T-helper 17 cell (primary cell): ENCODE measurements at places on chromosomes 16 and 17.

GRCh38 chr17:2937331-2938003 lies 125.9 kb downstream of the OR1D5 start:
- H3K4me3 ChIP-seq = no peak overlapping the region
- no peaks in the 10 kb centered on the region for H3K27me3 ChIP-seq
- peaks cover 5% of the 10 kb centered on the region for H3K36me3 ChIP-seq
- peaks cover 18% of the 10 kb centered on the region for H3K4me1 ChIP-seq

DNA sequence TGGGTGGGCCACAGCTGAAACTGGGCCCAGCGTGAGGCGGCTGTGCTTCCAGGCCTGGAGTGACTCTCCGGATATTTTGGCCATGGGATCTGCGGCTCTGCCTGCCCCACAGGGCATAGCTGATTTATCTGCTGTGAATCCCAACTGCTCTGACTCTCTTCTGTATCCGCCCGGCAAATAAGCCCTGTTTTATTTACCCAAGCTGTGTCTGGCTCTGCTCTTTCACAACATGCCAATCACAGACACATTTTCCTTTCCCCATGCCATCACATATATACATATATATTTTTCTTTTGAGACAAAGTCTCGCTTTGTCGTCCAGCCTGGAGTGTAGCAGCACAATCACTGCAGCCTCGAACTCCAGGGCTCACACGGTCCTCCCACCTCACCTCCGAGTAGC lies 33.3 kb downstream of the GTF3C1 start:
- peak overlapping the region; percentile 39 for H3K27ac ChIP-seq
- no peaks in the 10 kb centered on the region for H3K27me3 ChIP-seq
- H3K36me3 ChIP-seq = peaks cover 12% of the 10 kb centered on the region
- no peak for DNase-seq
- peaks cover 12% of the 10 kb centered on the region for H3K4me1 ChIP-seq

- no peak overlapping the region for H3K27ac ChIP-seq
- no peaks in the 10 kb centered on the region for H3K27me3 ChIP-seq
- H3K4me3 ChIP-seq = no peak overlapping the region
- no peaks in the 10 kb centered on the region for H3K36me3 ChIP-seq
- peaks cover 9% of the 10 kb centered on the region for H3K4me1 ChIP-seq
Measured at GRCh38 chr17:37391146-37391545, 15.4 kb downstream of the C17orf78 start.

GRCh38 chr17:15169676-15170075 lies 95.5 kb downstream of the PMP22 start:
- peaks cover 16% of the 10 kb centered on the region for H3K27me3 ChIP-seq
- H3K4me1 ChIP-seq = peaks cover 2% of the 10 kb centered on the region
- no peak overlapping the region for H3K27ac ChIP-seq
- H3K36me3 ChIP-seq = no peaks in the 10 kb centered on the region
- DNase-seq = no peak

GRCh38 chr17:51572115-51572514 lies 311.8 kb downstream of the UTP18 start:
- H3K36me3 ChIP-seq = no peaks in the 10 kb centered on the region
- H3K4me1 ChIP-seq = no peaks in the 10 kb centered on the region
- no peak for DNase-seq
- peaks cover 17% of the 10 kb centered on the region for H3K27me3 ChIP-seq
- no peak overlapping the region for H3K27ac ChIP-seq

- DNase-seq = no peak
- H3K27ac ChIP-seq = peak overlapping the region; percentile 48
- peak overlapping the region; percentile 4 for H3K4me3 ChIP-seq
- no peaks in the 10 kb centered on the region for H3K27me3 ChIP-seq
- peaks cover 19% of the 10 kb centered on the region for H3K4me1 ChIP-seq
Measured at GRCh38 chr16:47574091-47575054, 113.2 kb downstream of the PHKB start.

DNA sequence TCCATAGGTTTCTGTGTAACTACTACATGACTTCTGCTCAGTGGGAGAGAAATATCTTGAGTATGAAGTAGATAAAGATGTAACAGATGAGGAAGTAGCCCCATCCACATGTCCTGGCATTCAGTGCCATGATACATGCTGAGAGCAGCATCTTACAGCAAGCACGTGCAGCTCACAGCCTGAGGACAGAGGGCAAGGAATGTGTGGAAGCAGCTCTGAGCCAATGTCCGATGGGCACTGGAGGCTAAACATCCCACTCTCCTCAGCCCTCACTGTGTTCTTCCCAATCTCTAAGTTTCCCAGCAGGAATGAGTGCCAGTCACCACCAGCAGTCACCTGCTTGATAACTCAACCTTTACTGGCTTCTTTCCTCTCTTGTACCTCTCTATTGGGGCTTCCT lies 40.4 kb downstream of the CFDP1 start:
- no peaks in the 10 kb centered on the region for H3K36me3 ChIP-seq
- H3K27ac ChIP-seq = no peak overlapping the region
- no peak for DNase-seq
- no peaks in the 10 kb centered on the region for H3K27me3 ChIP-seq
- peaks cover 13% of the 10 kb centered on the region for H3K4me1 ChIP-seq

- peak; percentile 83 for DNase-seq
- peak overlapping the region; percentile 93 for H3K4me3 ChIP-seq
- H3K27ac ChIP-seq = peak overlapping the region; percentile 98
- peaks cover 41% of the 10 kb centered on the region for H3K4me1 ChIP-seq
- H3K36me3 ChIP-seq = peaks cover 7% of the 10 kb centered on the region
- H3K27me3 ChIP-seq = no peaks in the 10 kb centered on the region
Measured at GRCh38 chr17:7573324-7574080, 5.9 kb upstream of the CD68 start.

- H3K4me1 ChIP-seq = peaks cover 4% of the 10 kb centered on the region
- no peak for DNase-seq
Measured at GRCh38 chr17:83012868-83013778, 66.3 kb upstream of the METRNL start.

GRCh38 chr17:6661464-6661848 lies 9.9 kb downstream of the C17orf100 start:
- H3K4me1 ChIP-seq = peaks cover 28% of the 10 kb centered on the region
- H3K36me3 ChIP-seq = peaks cover 5% of the 10 kb centered on the region
- no peak for DNase-seq
- no peak overlapping the region for H3K4me3 ChIP-seq
